ENCODE measurements at places on chromosomes 1 and 21.

DNA sequence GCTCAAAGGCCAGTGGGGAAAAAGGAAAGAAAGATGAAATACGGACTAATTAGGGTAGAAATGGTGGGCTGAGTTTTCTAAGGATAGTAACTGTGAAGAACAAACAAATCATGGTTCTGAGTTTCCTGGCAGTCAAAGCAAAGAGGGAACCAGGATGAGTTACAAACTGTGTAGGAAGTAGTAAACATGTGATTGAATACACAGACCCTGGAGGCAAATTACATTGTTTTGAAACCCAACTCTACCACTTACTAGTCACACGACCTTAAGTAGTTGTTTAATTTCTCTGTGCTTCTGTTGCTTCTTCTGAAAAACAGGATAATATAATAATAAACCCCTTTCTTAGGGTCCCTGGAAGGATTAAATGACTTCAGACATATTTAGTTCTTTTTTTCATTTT is 11.2 kb upstream of the LUZP1 start:
- H3K36me3 ChIP-seq, result no peaks in the 10 kb centered on the region
- H3K27me3 ChIP-seq, result peaks cover 32% of the 10 kb centered on the region
- DNase-seq, result no peak
- H3K27ac ChIP-seq, result no peak overlapping the region
- H3K4me1 ChIP-seq, result peaks cover 18% of the 10 kb centered on the region

- H3K27ac ChIP-seq, result no peak overlapping the region
- H3K4me3 ChIP-seq, result no peak overlapping the region
- H3K36me3 ChIP-seq, result no peaks in the 10 kb centered on the region
- peak; percentile 0 for DNase-seq
Observed at GRCh38 chr1:227892489-227893299, 55.0 kb downstream of the WNT9A start.

- no peaks in the 10 kb centered on the region for H3K36me3 ChIP-seq
- H3K4me1 ChIP-seq, result no peaks in the 10 kb centered on the region
- no peak overlapping the region for H3K27ac ChIP-seq
- H3K4me3 ChIP-seq, result no peak overlapping the region
- peaks cover 26% of the 10 kb centered on the region for H3K27me3 ChIP-seq
Observed at GRCh38 chr1:116677474-116678062, 10.0 kb upstream of the IGSF3 start.

DNA sequence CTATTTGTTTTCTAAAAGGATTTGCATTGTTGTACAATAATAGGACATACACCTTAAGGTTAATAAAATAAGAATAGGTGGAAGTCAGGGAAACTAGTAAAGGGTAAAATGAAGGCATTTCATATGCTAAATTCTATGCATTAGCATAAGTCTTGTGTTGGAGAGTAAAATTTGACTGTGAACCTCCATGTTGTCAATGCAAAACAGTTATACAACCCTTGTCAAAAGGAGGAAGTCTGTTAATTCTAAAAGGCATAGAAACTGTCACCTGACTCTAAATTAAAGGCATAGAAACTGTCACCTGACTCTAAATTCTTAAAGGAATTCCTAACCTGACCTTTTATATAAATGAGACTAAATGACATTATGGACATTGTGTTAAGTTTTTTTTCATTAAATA is 291.8 kb downstream of the OLFM3 start:
- H3K4me3 ChIP-seq, result no peak overlapping the region
- no peak for DNase-seq
- H3K4me1 ChIP-seq, result no peaks in the 10 kb centered on the region
- H3K27me3 ChIP-seq, result no peaks in the 10 kb centered on the region

DNA sequence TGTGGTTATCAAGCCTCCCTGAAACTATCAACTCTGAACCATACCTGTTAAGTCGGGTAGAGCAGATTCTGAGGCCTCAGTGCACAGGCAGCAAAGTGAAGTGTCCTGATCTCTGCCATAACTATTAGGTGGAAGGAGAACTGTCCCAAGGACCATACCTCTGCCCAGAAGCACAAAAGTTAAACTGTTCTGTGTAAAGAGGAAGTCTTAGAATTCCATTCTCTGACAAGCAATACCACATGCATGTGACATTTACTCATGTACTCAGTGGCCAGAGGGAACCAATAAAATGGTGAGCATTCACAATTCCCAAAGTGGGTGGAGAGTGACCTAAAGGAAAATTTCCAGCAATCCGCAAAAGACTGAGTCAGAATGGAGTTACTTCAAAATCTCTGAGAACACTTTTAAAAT is 61.0 kb downstream of the TOR3A start:
- H3K36me3 ChIP-seq, result peaks cover 1% of the 10 kb centered on the region
- no peak for DNase-seq
- H3K27ac ChIP-seq, result peak overlapping the region; percentile 71
- H3K4me1 ChIP-seq, result peaks cover 34% of the 10 kb centered on the region
- H3K27me3 ChIP-seq, result no peaks in the 10 kb centered on the region
- peak overlapping the region; percentile 30 for H3K4me3 ChIP-seq

- peak overlapping the region; percentile 100 for H3K27ac ChIP-seq
- peaks cover 71% of the 10 kb centered on the region for H3K4me1 ChIP-seq
- H3K4me3 ChIP-seq, result peak overlapping the region; percentile 99
- H3K36me3 ChIP-seq, result peaks cover 54% of the 10 kb centered on the region
Observed at GRCh38 chr1:173869021-173869359, 810 bp downstream of the ZBTB37 start.

DNA sequence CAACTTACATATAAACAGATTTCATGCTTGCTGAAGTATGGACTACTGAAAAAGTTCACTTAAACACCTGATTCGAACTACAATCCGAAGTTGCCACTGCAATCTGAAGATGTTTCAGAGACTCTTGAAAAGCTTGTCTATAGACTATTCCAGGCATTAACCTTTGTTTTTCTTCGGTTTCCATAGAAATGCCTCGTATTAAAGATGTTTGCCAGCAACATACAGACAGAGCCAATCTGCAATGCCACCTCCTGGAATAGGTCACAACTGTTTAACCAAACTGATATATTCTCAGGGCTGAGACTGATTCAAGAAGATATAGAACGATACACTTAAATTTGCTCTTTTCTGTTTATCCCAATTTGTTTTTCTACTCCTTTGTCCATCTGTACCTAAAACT is 28.9 kb upstream of the DMRTB1 start:
- H3K36me3 ChIP-seq, result no peaks in the 10 kb centered on the region
- no peak overlapping the region for H3K27ac ChIP-seq
- DNase-seq, result no peak
- H3K4me1 ChIP-seq, result peaks cover 11% of the 10 kb centered on the region

GRCh38 chr1:228668553-228669241 is 66.6 kb upstream of the RHOU start:
- no peak overlapping the region for H3K27ac ChIP-seq
- H3K4me3 ChIP-seq, result no peak overlapping the region
- no peaks in the 10 kb centered on the region for H3K4me1 ChIP-seq
- no peaks in the 10 kb centered on the region for H3K36me3 ChIP-seq

GRCh38 chr1:231899046-231899445 is 272.5 kb downstream of the DISC1 start:
- no peaks in the 10 kb centered on the region for H3K4me1 ChIP-seq
- H3K4me3 ChIP-seq, result no peak overlapping the region

DNA sequence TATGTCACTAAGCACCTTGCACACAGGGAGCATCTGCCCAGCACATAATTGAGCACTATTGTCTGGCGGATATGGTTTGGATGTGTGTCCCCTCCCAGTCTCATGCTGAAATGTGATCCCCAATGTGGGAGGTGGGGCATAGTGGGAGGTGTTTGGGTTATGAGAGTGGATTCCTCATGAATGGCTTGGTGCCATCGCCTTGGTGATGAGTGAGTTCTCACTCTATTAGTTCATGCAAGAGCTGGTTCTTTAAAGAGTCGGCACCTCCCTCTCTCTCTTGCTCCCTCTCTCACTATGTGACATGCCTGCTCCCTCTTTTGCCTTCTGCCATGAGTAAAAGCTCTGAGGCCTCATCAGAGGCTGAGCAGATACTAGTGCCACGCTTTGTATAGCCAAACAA is 9.5 kb downstream of the CTSK start:
- H3K36me3 ChIP-seq, result peaks cover 6% of the 10 kb centered on the region
- no peak overlapping the region for H3K27ac ChIP-seq
- no peak overlapping the region for H3K4me3 ChIP-seq
- no peak for DNase-seq

- no peak overlapping the region for H3K4me3 ChIP-seq
- H3K27ac ChIP-seq, result no peak overlapping the region
- peaks cover 5% of the 10 kb centered on the region for H3K36me3 ChIP-seq
- peaks cover 40% of the 10 kb centered on the region for H3K4me1 ChIP-seq
- DNase-seq, result no peak
Observed at GRCh38 chr1:50974618-50974935, 4.5 kb downstream of the CDKN2C start.

- no peak overlapping the region for H3K27ac ChIP-seq
- H3K27me3 ChIP-seq, result no peaks in the 10 kb centered on the region
- H3K4me1 ChIP-seq, result no peaks in the 10 kb centered on the region
- DNase-seq, result no peak
Observed at GRCh38 chr1:209618756-209619420, 33.3 kb downstream of the LAMB3 start.

DNA sequence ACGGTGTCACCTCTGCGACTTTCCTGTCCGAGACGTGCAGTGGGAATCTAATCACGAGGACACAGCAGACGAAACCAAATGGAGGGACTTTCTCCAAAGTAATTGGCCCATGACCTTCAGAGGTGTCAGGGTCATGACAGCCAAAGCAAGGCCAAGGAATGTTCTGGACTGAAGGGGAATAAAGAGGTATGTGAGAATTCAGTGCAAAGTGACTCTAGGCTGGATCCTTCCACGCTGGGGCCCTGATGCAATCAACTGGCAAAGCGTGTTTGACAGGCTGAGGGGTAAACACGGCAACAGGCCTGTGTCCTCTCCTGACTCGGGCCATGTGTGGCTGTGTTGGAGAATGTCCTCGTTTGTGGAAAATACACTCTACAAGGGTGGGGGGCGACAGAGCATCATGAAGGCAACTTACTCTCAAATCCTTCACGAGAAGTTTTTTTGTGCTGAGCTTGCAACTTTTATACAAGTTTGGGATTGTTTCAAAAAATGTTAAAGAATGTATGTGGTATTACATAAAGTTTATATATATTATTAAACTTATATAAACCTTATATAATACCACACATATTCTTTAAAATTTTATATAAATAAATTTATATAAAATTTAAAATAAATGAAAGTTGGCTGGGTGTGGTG is 1.7 kb downstream of the CFAP74 start:
- H3K36me3 ChIP-seq, result no peaks in the 10 kb centered on the region
- no peak overlapping the region for H3K27ac ChIP-seq
- no peak for DNase-seq
- no peaks in the 10 kb centered on the region for H3K4me1 ChIP-seq
- H3K27me3 ChIP-seq, result peaks cover 52% of the 10 kb centered on the region
- H3K4me3 ChIP-seq, result no peak overlapping the region

DNA sequence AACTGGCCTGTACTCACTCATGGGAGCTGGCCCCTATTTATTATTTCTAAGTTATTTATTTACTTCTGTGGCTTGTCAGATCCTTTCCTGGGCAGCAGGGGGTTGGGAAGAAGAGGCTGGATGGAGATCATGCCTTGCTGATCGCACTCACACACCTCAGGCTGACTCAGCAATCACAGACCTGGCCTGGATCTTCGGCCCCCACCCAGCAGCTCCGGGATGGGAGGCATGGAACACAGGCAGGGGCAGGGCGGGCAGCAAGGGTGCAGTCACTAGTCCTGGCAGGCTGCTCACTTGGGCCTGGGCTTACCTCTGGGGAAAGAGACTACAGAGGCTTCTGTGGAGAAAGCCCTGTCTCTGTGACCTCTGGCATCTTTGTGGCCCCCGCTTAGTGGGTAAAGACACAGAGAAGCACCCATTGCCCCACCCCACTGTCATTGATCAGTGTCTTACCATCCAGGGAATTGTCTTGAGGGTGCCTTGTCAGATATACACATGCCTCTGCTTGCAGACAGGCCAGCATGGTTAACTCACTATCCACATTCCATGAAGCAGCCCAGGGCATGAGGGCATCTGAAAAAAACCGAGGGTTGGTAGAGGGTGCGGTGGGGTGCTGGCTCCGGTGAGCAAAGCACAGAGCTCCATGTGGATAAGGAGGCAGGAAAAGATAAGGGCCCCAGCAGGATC is 3.7 kb downstream of the ARTN start:
- H3K4me1 ChIP-seq, result peaks cover 12% of the 10 kb centered on the region
- peaks cover 33% of the 10 kb centered on the region for H3K27me3 ChIP-seq
- no peak for DNase-seq
- H3K27ac ChIP-seq, result no peak overlapping the region
- H3K36me3 ChIP-seq, result no peaks in the 10 kb centered on the region

GRCh38 chr1:70906800-70907199 is 140.8 kb downstream of the PTGER3 start:
- H3K27ac ChIP-seq, result no peak overlapping the region
- no peaks in the 10 kb centered on the region for H3K36me3 ChIP-seq
- H3K4me1 ChIP-seq, result peaks cover 2% of the 10 kb centered on the region
- DNase-seq, result no peak

GRCh38 chr1:177426497-177426896 is 255.7 kb downstream of the BRINP2 start:
- no peaks in the 10 kb centered on the region for H3K36me3 ChIP-seq
- H3K27me3 ChIP-seq, result no peaks in the 10 kb centered on the region
- H3K4me3 ChIP-seq, result no peak overlapping the region
- DNase-seq, result no peak

DNA sequence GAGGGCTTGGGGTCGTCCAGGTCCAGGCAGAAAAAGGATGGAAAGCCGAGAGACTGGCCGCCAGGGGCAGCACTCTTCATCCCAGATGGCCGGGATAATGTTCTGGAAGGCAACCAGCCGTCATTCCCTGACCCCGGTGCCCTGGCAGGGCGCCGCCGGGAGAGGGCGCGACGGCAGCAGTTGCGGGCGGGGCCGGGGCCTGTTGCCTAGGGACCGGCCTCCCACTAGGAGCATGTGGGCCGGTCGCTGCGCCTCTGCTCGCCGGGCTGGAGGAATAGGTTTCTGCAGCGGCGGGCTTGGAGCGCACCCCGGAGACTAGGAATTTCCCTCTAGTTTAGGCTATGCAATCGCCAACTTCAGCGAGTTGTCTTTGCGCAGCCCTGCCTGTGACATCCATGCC is 11.0 kb downstream of the DMRTB1 start:
- H3K27me3 ChIP-seq, result no peaks in the 10 kb centered on the region
- no peaks in the 10 kb centered on the region for H3K4me1 ChIP-seq
- no peak overlapping the region for H3K4me3 ChIP-seq
- no peak overlapping the region for H3K27ac ChIP-seq

GRCh38 chr1:87028576-87028975 is 114.1 kb downstream of the HS2ST1 start:
- no peak overlapping the region for H3K4me3 ChIP-seq
- H3K27me3 ChIP-seq, result no peaks in the 10 kb centered on the region
- H3K4me1 ChIP-seq, result no peaks in the 10 kb centered on the region
- H3K36me3 ChIP-seq, result no peaks in the 10 kb centered on the region

Measured in activated naive CD8-positive, alpha-beta T cell treated with anti-CD3 and anti-CD28 coated beads, Interleukin-2, amount 50 U/mL, for 24 hours (primary cell).